IPS-NIHi11 (cell line): ENCODE measurements at places on chromosomes 1 and 21.

DNA sequence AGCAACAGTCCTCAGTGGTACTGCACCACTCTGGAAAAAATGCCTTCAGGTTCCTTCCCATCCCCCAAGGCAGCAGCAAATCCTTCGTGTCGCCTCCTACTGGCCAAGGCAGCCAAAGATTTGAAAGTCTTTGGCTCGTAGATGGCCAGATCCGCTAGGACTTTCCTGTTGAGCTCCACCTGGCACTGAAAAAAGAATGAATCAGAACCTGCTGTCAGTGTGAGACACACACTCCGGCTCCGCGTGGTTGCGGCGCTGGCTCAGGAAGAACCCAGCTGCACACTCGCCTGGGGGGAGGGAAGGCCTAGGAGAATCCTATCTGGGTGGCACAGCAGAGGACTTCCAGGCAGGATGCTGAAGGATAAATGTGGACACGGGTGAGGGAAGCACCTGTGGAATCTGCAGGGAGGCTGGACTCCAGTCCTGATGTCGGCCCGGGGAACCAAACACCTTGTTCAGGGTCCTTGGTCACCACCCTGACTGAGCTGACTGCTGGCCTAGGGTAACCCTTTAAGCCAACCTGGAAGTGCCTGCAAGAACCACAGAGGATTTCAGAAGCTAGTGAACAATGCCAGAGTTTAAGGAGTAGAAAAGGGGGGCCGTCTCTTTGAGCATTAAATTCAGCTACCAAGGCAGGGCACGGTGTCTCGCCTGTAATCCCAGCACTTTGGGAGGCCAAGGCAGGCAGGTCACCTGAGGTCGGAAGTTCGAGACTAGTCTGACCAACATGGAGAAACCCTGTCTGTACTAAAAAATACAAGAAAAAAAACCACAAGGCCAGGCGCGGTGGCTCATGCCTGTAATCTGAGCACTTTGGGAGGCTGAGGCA lies 3.2 kb upstream of the CCNL2 start:
- peak; percentile 43 for DNase-seq

DNA sequence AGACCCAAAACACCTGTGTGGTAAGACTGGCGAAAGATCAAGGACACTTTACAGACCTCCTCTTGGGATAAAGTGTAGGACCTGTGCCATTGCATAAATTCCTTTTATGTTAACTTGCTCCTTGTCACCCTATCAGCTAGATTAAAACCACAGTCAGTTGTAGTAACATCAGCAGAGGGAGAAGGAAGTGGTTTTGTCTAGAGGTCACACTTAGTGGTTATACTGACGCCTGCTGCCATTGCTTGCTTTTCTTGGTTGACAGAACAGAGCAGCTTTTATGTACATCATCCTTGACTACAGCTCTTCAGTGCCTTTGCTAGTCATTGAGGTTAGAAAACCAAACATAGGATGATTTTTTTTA lies 101.4 kb downstream of the PBX1 start:
- DNase-seq: no peak

DNA sequence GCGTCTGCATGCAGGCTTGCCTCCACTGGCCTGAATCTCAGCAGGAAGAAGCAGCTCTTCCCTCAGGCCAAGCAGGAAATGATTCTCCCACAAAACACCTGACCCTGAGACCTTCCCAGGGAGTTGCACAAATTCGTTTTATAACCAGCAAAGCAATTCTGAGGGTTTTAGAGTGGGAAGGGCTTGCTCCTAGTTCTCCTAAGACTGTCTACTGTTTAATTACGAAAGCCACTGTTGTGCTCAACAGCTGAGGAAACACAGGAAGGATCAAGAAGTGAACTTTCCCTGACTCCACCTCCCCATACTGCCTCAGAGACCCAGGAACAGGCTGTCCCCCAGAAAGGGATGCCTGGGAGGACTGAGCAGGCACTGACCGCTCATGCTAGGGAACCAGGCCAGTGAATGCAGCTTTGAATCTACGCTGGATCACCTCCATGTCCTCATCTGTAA lies 37.0 kb upstream of the PUM1 start:
- no peak for DNase-seq

- DNase-seq: no peak
These were observed 8.3 kb upstream of the MEF2D start for GRCh38 chr1:156508955-156509234.

DNA sequence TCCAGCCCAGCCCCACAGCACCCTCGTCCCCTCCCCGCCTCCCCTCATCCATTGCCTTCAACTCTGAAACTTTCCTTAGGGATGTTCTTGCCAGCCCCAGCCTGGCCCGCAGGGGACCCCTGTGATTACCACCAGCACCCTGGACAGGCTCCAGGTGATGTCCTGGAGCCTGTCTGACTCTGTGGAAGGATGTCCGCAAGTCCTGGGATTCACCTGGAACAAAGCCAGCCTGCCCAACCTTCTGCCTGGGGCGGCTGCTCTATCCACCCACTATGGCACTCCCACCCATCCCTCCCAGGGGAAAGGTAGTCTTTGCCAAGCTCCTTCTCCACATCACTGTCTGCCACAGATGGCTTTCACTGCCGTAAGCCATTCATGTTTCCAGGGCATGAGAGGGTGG lies 24.4 kb upstream of the PTPRF start:
- DNase-seq: no peak

GRCh38 chr1:192485692-192486436 lies 89.7 kb upstream of the RGS1 start:
- no peak for DNase-seq

GRCh38 chr1:161501234-161501633 lies 4.0 kb upstream of the FCGR2A start:
- DNase-seq: no peak

DNA sequence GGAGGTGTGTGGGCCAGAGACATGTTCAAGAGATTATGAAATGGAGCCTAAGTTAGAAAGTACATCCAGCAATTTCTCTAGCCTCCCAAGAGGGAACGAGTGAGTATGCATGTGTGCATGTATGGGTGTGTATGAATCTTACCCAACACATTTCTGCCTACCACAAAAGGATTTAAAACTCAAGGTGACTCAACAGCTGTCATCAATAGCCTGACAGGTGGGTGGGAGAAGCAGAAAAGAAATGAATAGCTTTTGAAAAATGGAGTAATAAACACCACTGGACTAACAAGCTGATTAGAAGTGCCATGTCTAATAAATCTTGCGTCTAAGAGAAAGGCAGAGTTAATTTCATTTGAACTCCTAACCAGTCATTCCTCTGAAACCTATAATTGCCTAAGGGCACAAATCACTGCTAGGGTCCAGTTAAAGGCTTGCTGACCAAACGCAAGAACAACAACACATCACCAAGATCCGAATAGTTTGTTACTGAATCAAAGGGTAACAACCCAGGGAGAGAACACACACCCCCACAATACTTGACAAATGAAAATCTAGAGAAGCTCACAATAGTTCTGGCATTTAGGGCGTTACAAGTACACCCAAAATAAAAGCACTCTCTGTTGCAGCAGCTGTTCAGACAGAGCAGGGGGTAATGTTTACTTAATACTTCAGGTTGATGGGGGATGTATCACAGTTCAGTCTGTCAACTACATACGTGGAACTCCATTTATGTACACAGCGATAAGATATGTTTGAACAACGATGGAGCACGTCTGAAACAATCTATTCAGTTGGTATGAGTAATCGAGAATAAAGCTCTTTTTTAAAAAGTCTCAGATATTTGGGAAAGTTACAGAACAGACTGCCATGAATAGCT lies 1.4 kb downstream of the KIAA0319L start:
- DNase-seq: no peak

DNA sequence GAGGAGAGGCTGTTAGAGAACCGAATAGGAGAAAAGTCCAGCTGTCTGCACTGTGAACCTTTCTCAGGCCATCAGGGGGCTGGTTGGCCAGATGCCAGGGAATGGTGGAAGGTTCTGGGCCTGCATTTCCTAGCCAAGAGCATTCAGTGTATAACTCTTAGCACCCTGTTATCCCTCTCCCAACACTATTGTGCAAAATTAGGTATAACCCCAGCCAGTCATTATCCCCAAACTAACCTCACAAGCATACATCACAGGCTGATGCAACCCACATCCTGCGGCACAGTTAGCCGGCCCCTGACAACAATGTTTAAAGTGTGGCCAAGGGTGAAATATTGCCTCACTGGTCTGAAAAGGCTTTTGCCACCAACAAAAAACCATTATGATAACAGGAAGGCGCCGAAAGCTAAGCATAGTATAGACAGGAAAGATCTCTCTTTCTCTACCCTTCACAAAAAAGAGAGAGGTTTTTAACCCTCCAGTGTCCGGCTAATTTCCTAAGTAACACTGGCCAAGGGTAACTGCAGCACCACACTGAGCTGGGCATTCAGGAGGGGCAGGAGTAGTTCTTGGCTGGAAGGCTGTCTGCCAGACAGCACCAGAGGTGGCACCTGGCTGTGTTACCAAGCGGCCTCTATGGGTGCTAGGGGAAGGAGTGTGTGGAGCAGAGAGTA lies 77.3 kb upstream of the BCAR3 start:
- no peak for DNase-seq

- no peak for DNase-seq
These were observed 16.0 kb downstream of the GALNT2 start for GRCh38 chr1:230083053-230083452.

- no peak for DNase-seq
These were observed 324.3 kb downstream of the TGFB2 start for GRCh38 chr1:218669431-218669830.

DNA sequence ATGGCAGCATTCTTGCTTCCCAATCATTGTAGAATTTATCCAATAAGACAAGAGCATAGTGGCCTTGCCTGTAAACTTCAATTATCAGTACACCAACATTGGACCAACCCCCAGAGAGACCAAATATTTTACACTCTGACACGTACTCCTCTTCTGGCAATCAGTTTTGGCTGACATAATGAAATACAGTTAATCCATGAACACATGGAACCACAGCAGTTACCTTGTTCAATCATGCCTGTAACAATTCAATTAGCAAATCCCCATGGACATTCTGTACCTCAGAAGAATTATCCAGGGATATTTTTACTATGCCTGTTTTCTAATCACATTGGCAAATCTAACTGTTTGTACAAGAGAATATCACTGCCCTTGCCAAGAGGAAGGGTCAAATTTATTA lies 2162.0 kb downstream of the MRPL39 start:
- DNase-seq: no peak

DNA sequence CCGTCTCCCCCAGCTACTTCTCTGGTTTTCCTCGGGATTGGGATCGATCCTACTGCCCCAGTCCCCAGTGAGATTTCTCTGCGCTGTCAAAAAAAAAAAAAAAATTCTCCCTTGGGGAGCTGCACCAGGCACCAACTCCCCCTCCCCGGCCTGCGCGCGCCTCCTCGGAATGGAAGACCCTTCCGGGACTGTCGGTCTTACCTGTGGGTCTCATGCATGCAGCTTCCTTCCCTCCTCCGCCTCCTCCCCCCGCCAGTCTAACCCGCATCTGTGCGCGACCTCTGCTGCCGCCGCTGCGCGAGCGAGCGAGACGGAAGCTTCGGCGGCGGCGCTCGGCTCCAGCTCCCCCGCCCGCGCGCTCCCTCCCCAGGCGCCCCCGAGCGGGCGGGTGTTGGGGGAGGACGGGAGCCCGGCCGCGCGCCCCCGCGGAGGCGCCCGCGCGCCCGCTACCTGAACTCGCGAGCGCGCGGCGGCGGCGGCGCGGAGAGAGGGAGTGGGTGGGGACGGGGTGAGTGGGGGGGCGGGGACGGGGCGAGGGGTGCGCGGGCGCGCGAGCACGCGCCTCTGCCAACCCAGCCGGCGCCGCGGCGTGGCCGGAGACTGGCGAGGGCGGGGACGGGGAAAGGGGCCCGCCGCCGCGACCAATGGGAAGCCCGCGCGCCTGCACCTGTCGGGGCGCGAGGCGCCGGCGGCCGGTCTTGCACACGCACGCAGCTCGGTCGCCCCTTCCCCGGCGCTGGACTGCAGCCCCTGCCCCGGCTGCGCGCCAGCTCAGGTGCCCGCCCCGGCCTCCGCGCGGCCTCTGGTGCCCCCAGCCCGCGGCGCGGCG lies at the start of gene SUSD4:
Gene SUSD4 (minus strand): TSS at position 321 of the 829 bp plus-strand sequence. CDS start 751 bp downstream, outside the sequence.
- peak; percentile 90 for DNase-seq

- no peak for DNase-seq
These were observed 104.6 kb downstream of the ENAH start for GRCh38 chr1:225548140-225548857.

DNA sequence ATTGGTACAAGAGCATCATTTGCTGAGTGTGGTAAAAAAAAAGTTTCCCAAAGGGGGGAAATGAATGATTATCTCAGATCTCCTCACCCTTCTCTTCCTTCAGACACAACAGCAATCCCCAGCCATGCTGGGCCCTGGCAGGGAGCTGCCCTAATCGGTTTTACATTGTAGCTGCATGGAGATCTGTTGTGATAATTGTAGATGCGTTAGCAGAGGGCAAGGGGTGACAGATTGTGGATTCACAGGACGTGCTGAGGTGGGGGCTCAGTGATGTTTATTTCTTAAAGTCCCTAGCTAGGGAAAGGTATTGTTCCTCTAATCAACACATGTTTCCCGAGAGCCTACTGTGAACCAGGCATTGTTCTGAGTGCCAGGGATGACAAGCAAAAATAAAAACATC lies 304.1 kb downstream of the PBX1 start:
- no peak for DNase-seq

DNA sequence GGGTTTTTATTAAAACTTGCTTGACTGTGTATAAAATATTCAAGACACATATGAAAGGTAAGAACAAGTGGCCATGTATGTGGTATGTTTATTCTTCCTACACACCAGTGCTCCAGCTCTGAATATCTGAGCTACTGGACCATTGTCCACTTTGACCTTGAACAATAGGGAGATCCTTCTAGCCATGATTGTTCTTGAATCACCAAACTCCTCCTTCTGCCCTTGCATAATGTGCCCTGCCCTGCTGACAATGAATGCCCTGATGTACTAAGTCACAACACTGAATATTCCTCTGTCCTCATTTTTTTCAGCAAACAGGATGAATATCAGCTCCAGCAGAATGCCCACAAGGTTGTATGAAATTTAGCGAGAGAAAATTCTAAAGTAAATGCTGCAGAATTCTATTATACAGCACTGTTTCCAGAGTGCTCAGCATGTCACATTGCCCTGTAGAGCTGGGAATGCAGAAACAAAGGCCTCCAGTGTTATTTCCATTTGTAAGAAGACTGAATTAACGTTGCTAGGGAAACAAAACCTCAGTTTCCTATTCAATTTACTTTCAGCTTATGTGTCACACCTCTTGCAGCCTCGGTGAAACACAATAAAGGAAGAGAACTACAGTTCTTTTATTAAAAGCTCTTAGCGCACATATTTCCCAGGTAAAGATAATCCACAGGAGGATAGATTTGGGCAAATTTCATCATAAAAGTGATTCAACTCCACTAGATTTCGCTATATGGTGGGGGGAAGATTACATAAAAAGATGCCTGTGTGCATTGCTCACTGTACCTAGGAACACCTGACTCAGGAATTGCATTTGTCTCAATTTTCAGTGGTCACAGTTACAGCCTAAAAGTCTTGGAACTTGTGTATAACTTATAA lies 187.4 kb upstream of the ATP1B1 start:
- no peak for DNase-seq

- DNase-seq: no peak
These were observed 800 bp upstream of the FAM163A start for GRCh38 chr1:179742291-179742690.
